ENCODE measurements at places on chromosomes 4 and X.

DNA sequence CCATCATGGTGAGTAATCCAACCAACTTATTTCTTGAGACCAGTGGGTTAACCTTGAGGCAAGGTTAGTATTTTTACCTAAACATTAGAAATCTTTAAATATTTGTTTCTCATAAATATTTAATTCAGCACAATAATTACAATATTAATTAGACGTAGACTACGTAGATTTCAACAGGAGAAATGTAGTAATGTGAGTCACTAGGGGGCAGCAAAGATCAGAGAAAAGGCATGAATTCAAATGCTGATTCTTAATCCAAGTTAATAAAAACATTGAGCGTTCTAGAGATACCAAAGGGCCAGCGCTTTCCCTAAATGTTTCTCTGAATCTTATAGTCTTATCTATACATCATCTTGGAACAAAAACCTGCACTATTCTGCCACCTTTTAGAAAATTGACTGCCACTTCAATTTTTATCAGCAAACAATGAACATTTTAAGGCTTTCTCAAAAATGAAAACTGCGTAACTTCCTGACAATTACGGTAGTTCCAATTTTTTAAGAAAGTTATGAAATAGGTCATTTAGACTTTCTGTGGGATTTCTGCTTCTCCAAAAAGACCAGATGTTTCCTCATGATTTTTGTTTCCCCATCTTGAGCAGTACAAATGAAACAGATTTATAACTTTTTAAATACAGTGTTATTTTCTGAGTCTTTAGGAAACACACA lies 180.7 kb downstream of the GASK1B start:
- DNase-seq, result peak; percentile 78

GRCh38 chr4:186534056-186534455 lies 21.3 kb downstream of the MTNR1A start:
- DNase-seq, result no peak

DNA sequence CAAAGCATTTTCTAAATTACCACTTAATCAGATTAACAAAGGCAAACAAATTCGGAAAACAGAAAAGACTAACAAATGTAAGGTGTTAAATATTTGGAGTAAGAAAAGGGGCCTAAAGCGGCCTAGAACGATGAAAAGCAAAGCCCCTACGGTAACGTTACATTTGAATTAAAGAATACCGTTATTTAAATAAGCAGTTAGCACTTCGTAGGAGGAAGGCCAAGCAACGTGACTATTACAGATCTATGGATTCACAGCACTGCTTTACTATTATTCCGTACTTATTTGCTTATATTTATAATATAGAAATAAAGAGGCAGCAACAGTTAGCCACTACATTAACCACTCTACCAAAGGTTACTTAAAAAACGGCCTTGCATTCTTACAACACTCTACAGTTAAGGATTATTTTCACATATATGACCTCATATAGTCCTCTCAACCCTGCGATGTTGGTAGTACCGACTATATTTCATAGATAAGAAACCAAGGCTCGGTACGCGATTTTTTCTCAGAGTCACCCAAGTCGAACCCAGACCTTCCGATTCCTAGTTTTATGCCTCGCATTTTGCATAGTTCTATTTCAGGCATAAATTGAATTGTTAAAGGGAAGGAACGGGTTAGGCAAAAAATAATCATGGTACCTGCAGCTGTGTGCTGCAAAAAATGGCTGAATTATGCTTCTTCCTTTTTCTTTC lies 2.9 kb downstream of the KLHL15 start:
- peak; percentile 52 for DNase-seq

DNA sequence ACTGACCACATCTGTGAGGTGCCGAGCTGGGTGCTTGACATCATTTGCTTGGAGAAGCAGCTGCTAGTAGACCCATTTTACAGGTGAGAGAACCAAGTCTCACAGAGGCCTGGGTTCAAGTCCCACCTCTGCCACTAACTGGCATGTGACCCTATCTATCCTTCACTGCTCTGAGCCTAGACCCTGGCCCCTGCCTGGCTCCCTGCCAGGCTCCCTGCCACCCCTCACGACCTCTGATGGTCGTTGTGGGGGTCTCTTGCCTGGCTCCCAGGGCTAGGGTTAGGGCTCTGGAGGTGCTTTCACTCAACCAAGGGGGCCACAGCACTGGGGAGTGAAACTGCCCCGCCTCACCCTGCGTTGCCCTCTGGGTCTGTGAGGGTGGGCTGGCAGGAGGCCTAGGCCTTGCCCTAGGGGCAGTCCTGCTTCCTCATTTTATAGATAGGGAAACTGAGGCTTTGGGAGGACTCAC lies 7.2 kb upstream of the ADD1 start:
- DNase-seq, result no peak

DNA sequence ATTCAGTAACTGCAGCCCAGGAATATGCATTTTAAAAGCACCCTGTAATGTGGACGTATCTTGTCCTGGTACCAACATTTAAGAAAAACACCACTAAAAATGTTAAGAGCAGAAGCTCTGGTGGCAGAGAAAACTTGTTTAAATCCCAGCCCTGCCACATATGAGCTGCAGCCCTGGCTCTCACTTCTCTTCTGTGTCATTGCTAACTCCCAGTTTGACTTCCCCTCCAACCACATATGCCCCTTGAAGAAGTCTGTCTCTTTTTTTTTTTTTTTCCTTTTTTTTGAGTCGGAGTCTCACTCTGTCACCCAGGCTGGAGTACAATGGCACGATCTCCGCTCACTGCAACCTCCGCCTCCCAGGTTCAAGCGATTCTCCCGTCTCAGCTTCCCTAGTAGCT lies 14.8 kb downstream of the LHFPL1 start:
- no peak for DNase-seq

DNA sequence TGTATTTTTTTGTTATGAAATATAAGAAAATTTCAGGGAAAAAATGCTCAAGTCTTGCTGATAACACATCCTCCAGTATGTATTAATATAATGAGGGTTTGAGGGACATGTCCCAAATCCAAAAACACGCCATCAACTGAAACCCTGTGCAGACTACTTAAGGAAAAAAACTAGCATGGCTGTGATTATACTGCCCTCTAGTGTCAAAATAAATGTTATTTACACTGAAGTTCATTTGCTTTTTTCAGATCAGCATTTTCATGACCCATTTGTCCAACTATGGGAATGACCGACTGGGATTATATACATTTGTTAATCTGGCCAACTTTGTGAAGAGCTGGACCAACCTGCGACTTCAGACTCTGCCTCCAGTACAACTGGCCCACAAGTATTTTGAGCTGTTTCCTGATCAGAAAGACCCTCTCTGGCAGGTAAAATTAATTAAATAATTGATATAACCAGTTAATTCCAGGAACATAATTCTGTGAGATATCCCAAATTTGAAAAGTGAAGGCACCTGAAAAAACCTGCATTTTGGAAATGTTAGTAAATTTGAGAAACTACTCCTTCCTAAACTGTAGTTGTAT lies 128.5 kb downstream of the PRSS12 start:
- DNase-seq, result peak; percentile 70

GRCh38 chr4:19772581-19772980 lies 479.1 kb upstream of the SLIT2 start:
- DNase-seq, result no peak

- DNase-seq, result no peak
These were observed 326.8 kb downstream of the ZNF674 start for GRCh38 chrX:46218373-46218772.

GRCh38 chr4:164591666-164592065 lies 162.3 kb upstream of the SMIM31 start:
- DNase-seq, result no peak

- DNase-seq, result no peak
These were observed 130.9 kb upstream of the FAM9B start for GRCh38 chrX:9164533-9165426.

- DNase-seq, result peak; percentile 9
These were observed 47.5 kb upstream of the WDR19 start for GRCh38 chr4:39134683-39135306.

DNA sequence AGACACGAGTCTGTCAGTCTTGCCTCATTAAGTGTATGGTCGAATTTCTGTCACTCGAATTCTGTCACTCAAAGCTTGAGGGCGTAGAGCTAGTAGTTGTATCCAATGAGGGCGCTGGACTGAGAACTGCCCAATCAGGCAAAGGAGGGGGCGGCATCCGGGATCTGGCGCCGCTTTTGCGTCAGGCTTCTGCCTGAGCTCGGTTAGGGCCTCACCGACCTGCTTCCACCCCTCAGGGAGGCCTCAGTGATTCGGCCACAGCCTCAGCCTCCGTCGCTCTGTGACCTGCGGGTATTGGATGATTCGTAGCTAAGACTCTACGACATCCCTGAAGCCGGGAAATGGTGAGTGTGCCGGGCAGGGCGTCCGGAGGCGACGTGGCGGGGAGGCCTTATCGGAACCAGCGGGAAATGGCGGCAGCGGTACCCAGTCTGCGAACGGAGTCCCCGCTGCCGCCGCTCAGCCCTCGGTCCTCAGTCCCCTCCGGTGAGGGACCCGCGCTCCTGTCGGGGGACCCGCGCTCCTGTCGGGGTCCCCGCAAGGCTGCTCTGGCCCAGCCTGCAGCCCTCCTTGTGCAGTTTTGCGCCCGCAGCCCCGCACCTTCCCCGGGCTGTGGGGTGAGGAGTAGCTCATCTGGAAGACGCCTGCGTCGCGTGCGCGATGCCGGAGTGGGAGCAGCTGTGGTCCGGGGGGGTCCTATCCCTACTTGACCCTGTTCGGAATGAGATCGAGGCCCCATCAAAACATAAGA lies 88.3 kb downstream of the ZNF718 start:
- peak; percentile 90 for DNase-seq
